HFFc6 (cell line): ENCODE measurements at places on chromosomes 5 and 9.

GRCh38 chr9:4666042-4666699 lies at the start of gene SPATA6L:
Gene SPATA6L (minus strand): TSS chr9:4666480. CDS start chr9:4666250, 230 bp downstream.
- peak; percentile 27 for DNase-seq

GRCh38 chr9:105138306-105138801 lies 106.1 kb upstream of the SLC44A1 start:
- DNase-seq: no peak

DNA sequence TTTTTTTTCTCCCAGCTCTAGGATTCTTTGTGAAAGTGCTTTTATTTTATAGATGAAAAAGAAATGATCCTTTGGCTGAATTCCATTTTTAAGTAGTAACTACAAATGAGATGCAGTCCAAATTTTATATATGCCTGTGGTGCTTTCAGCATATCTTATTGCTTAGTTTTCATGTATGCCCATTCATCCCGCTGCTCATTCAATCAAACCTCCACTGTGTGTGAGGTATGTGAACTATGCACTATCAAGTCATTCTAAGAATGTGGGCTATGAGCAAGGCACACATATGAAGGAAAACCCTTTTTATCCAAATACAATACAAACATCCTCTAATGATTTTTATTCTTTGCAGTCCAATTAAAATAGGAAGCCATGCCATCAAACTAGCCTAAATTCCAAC lies 1069.1 kb upstream of the DMAC1 start:
- no peak for DNase-seq

- DNase-seq: no peak
Measured at GRCh38 chr5:72871366-72872024, 55.0 kb downstream of the TNPO1 start.

- peak; percentile 87 for DNase-seq
Measured at GRCh38 chr9:121350993-121351561, 19.0 kb downstream of the STOM start.

DNA sequence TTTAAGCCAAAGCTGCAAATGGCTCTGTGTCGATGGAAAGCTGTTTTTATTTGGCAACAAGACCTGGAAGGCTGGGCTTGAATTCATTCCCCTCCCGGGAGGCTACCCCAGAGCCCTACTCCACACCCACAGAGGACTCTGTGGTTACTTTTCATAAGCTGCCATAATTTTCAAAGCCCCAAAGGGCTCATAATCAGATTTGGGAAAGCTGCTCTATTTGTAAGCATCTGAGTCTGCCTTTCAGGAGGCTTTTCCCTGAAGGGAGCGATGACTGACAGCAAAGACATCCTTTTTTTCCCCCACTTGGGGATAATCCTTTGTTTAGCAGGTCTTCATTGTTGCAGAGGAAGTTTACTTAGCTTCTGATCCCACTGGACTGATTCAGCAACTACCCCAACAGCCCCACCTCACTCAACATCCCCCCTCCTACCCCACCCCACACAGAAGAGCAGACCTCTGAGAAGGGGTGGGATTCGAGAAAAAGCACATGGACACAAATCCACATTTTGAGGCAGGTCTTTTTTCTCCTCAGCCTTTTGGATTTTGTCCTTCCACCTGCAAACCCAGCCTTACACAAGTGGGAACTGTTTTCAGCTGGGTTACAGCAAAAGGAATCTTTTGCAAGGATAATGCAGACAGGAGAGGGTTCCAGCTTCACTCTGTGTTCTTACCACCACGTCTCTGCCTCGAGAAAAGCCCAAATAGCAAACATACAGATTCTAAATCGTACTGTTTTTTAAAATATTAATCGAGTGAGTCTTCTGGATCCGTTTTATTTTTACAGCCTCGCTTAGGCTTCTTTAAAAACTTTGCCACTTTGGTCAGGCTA lies 244.4 kb upstream of the TUT7 start:
- DNase-seq: no peak

GRCh38 chr5:132258102-132259068 lies 889 bp downstream of the PDLIM4 start:
- DNase-seq: no peak

- no peak for DNase-seq
Measured at GRCh38 chr9:81777482-81777881, 88.1 kb upstream of the TLE1 start.

- no peak for DNase-seq
Measured at GRCh38 chr9:123609844-123610243, 253.8 kb downstream of the CRB2 start.

- no peak for DNase-seq
Measured at GRCh38 chr9:99814359-99814758, 7.3 kb upstream of the NR4A3 start.

DNA sequence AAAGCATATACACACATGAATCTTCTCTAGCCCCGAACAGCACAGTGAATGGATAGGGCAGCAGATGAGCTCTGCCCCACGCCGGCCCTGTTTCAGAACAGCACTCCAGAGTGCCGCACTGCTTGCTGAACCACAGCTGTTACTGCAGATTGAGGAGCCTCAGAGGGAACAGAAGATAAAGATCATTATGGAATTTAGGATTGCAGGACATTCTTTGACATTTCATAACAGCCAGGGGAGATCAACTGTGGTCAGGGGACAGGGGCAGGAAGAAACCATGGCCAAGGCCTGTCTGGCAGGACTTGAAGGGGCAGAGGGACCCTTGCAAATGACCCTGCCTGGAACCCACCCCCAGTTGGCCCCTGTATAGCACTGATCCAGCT lies 20.6 kb downstream of the IRF1 start:
- no peak for DNase-seq

DNA sequence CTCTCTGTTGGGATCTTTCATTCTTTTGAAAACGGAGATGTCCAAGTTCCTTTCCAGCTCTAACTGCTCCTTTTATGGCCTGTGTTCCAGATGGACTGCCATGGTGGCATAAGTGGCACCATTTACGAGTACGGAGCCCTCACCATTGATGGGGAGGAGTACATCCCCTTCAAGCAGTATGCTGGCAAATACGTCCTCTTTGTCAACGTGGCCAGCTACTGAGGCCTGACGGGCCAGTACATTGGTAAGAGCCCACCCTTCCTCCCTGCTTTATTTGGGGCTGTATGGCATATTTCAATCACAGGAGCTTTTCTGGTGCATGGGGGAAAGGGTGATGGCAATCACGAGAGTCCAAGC lies 4.8 kb downstream of the GPX3 start:
- no peak for DNase-seq

- no peak for DNase-seq
Measured at GRCh38 chr5:1897816-1898450, 15.2 kb upstream of the IRX4 start.

GRCh38 chr9:19471737-19472648 lies 63.2 kb downstream of the ACER2 start:
- peak; percentile 38 for DNase-seq

DNA sequence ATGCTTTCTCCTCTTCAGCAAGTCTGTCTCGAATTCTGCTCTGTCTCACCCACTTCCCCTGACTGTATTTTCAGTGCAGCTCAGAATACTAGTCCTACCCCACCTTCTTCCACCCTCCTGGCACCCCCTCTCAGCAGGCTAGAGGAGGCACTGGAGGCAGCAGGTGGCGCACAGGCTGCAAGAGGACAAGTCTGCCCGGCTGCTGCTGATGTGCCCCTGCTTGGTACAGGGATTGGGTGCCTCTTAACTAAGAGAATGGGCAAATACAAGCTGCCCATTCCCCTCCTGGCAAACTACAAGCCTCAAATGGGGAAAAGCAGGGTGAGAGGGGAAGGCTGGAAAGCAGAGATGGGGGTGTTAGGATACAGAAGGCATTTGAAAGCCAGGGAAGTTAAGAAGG lies 5.1 kb downstream of the TLN1 start:
- DNase-seq: peak; percentile 63

- DNase-seq: no peak
Measured at GRCh38 chr5:36017004-36017403, 25.8 kb upstream of the UGT3A1 start.

DNA sequence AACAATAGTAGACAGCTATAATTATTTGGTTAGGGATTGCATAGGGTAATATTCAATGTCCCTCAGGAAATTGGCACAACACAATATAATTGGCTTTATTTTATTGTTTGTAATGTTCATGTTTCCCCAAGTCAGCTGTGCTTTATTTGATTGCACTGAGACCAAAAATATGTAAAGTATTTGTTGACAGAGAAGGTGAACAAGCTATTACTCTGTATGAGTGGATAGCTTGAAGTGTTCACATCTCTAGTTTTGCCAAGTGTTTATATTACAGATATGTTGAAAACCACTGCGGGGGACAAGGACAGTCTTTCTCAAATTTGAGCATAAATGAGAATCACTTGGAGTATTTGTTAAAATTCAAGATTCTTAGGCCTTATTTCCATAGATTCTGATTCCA lies 83.3 kb downstream of the RAB3C start:
- DNase-seq: no peak

GRCh38 chr5:125836256-125836655 lies 587.0 kb upstream of the GRAMD2B start:
- no peak for DNase-seq

GRCh38 chr5:137997726-137998213 lies 35.1 kb downstream of the FAM13B start:
- DNase-seq: no peak

GRCh38 chr5:130400091-130400490 lies 495.8 kb downstream of the CHSY3 start:
- no peak for DNase-seq

- no peak for DNase-seq
Measured at GRCh38 chr5:111557686-111558085, 45.4 kb upstream of the STARD4 start.

DNA sequence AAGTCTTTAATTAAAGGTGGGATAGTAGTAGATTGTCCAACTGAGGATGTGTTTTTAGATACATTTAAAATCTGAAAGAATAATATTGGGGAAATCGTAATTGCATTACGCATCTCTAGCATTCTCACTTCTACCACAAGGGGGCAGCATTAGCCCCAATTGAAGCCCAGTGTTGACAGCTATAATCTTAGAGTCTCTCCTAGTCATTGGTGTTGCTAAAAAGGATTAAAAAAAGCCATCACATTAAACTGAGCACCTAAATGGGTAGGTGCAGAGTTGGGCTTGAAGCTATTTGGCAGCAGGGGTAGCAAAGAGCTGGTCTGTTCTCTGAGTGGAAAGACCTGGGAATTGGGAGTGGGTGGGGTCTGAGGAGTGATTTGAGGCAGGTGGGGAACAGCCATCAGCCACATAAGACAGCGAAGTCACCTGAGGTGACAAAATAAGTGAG lies 177.2 kb downstream of the OSTF1 start:
- peak; percentile 32 for DNase-seq

GRCh38 chr5:149011084-149011483 lies 51.8 kb downstream of the SH3TC2 start:
- DNase-seq: peak; percentile 46

DNA sequence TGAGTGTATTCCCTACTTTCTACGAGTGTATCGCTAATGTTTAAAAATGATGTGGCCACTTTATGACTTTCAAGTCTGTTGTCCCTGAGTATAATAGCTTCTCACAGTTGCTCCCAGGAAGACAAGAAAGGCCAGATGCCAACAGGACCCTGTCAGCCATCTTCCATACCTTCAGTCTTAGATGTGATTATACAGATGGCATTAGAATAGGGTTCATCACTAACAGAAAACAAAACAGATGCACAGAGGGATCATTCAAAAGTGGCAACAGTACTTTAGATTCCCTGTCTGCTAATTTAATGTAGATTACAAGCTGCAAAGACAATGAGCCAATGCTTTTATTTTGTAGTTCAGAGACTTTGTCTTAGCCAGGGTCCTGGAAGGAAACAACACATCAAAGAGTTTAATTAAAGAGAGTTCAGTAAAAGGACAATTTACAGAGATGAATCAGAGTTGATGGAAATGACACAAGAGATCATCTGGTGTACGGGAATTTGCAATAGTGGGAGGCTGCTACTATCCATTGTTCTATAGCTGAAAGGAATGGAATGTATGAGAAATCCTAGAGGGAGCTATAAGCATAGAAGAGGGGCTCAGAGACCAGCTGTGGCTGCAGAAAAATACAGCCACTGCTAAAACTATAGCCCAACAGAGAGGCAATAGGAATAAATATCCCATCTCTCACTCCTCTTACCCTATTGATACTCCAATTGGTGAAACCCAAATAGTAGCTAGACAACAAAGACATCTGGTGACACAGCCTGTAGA lies 393.7 kb upstream of the SMC2 start:
- no peak for DNase-seq

DNA sequence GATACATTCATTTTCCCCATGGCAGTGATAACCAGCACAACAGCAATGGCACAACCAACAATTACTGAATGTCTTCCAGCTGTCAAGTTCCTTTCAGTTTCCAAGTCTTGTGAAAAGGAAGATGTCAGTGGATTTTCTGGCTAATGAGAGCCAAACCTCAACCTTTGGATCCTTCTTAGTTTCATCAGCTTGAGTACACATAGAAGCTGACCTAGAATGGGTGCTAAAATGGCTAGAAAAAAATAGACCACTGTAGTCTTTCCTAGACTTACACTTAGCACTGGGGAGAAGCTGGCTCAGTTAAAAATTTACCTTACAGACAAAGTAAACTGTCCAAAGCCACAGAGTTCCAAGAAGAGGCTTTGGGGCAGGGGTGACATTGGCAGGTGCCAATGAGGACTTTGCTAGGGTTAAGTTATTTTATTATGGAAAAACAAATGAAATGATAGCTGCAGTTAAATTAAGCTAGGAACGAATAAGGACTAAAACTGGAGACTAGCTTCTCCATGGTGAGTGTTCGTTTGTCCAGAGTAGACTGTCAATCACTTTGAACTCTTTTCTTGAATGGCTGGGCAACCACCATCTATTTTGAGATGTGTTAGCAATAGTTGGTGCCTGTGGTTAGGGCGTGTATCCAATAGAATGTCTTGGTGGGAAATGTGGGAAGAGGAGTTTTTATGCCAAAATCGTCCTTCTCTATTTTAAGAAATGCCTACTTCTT lies 25.9 kb upstream of the TXN start:
- DNase-seq: no peak

- no peak for DNase-seq
Measured at GRCh38 chr5:164578911-164579310, 1073.5 kb downstream of the MAT2B start.

DNA sequence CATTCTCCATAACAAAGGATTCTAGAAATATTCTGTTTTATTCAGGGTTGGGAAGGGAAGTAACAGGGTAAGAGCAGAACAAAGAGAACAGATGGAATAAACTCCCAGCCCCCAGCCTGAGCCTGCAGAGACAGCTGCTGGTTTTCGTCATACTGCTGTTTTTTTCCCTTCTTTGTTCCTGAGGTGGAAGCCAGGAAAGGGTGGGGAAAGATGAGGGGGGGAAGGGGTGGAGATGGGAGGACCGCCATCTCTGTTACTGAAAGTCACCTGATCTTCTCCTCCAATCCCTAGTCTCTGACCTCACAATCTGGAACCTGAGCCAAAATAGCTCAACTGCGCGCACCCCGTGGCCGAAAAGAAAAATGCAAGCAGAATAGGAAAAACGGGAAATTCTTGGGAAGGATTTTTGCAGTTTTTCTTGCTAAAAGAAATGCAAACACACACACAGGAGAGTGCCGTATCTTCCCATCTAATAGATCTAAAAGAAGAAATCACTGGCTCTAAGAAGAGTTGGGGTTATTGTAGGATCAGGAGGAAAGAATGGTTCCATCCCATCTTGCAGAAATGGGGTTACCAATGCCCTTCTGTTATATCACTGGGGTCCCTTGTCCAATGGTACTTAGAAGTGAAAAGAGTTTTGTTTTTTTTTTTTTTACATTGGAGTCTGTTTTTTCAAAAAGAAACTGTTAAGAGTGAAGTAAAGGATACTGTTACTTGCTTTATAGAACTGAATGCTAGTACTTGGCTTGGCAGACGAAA lies 57.9 kb downstream of the DIAPH1 start:
- DNase-seq: peak; percentile 91

- DNase-seq: no peak
Measured at GRCh38 chr5:10559871-10560270, 4.0 kb upstream of the ANKRD33B start.

GRCh38 chr5:10162468-10162867 lies 87.2 kb downstream of the ATPSCKMT start:
- DNase-seq: no peak
